ENCODE measurements at places on chromosomes 4 and X.

DNA sequence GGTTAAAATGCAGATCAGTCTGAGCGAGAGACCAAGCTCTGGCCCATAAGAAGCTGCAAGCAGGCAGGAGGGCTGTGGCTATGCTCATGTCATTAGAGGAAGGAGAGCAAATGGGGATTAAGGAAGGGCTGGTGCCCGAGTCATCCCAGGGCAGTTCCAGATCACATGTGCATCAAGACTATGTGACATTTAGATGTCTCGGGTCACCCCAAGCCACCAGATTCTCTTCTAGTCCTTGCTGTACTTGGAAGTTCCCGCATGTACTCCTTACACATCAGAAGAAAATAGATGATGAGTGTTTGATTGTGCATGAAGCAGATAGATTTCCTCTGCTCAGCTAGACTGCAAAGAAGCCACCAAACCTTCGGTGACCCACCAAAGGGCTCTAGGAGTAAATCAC is 42.1 kb upstream of the KLHL34 start:
- DNase-seq = no peak

- no peak for DNase-seq
Measured at GRCh38 chr4:158130204-158130603, 42.6 kb downstream of the GASK1B start.

GRCh38 chrX:9117851-9118250 is 83.9 kb upstream of the FAM9B start:
- no peak for DNase-seq

- no peak for DNase-seq
Measured at GRCh38 chrX:100647095-100647494, 3.1 kb downstream of the SRPX2 start.

DNA sequence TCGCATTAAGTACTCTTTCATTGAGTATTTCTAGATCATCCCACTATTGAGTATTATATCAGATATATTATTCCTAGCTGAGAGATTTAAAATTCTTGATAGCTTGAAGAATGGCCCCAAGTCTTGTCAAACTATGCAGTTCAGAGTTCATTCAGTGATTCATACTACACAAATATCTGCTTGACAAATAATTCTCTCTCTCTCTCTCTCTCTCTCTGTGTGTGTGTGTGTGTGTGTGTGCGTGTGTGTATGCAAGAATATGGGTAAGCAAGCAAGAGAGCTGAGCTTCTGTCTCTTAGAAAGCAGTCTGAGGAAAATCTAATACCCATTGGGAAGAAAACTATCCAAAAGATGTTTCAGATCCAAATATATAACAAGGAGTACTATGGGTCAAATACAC is 142.0 kb downstream of the SLC10A7 start:
- no peak for DNase-seq

DNA sequence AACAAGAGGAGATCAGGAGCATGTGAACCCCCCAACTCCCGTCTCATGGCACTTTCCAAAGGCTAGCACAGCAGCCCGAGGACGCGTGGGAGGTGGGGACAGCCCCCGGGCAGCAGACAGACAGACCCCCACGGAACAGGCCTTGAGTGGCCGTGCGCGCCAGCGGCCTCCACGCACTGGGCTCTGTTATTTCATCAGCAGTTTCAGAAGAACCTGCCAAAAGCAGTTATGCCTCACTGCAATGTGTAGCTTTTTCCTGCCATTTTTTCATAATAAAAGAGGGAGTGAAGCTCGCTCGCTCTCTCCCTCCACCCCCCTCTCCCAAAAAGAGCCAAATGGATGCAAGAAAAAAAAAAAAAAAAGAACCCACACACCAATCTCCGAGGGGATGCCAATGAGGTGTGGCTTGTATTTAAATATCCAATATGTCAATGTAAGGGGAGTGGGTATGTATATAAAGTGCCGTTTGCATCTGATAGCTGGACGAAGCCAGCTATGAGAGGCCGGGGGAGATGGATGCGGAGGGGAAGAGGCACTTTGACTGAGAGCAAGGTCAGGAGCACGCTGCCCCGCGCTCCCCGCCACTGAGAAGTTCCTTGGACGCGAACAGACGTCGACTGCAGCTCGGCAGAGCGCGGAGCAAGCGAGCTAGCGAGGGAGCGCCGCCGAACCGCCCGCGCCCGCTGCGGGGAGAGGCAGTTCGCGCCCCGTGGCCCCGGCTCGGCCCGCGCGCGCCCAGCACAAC is at the start of gene FGF16:
FGF16 (plus strand) TSS at position 482 of the 745 bp plus-strand sequence. CDS start 286 bp downstream, outside the sequence.
- DNase-seq = no peak

GRCh38 chr4:156643826-156644225 is 327.8 kb downstream of the PDGFC start:
- DNase-seq = no peak

- no peak for DNase-seq
Measured at GRCh38 chr4:136476753-136477152, 1055.5 kb downstream of the PCDH18 start.

DNA sequence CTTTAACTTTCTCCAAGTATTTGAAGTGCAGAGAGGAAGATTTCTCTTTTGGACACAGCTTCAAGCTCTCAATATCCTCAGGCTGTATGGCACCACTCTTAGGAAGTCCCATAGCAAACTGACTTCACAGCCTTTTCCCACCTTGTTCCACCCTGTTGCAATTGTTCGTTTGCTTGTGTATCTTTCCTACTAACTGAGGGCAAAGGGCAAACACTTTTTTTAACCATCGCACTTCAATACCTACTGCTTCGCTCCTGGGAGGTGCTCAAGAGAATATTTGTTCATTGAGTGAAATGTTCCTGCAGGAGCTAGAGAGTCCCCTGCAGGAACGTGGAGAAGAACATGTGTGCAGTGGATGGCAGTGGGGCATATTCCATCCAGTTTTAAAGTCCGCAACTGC is 638.6 kb downstream of the BCOR start:
- no peak for DNase-seq

GRCh38 chr4:128386761-128387599 is 99.4 kb upstream of the PGRMC2 start:
- DNase-seq = no peak

GRCh38 chr4:48588230-48589097 is 98.4 kb downstream of the ZAR1 start:
- no peak for DNase-seq

GRCh38 chr4:84908876-84909275 is 57.6 kb downstream of the WDFY3 start:
- no peak for DNase-seq

DNA sequence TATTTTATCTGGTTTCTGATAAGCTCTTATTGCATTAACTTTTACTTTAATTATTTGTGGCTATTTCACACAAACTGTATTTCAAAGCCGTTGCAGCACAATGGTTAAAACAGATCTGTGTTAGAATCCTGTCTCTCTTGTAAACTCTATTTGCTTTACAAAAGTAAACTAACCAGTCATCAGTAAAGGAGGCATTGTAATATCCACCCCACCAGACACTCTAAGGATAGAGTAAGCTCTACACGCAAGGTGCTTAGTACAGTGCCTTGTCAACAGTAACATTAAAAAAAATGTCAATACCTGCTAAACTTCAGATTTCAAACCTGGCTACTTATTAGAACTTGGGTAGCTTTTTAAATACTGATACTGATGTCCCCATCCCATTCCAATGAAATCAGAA is 228.4 kb downstream of the RCHY1 start:
- DNase-seq = no peak

Data from NCI-H524 treated with DMSO at 0.1 percent for 48 hours (cell line).